Neural crest cell (in vitro differentiated cells): ENCODE measurements at places on chromosomes 16 and 17.

DNA sequence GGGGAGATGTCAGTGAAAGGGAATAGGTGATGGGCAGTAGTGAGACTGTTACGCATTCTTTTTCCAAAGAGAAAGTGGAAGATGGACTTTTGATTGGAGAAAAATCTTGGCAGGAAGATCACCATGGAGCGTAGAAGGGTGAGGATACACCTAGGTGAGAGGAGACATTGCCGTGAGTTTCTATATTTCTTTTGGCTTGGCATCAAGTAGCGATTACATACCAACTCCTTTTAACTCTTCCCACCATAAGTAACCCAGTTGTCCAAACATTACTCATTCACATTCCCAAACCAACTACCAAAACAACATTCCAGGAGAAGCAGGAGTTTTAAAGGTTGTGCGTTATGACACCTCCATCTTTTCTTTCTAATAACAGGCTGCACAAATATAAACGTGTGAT is 10.7 kb upstream of the KRT28 start:
- DNase-seq: no peak

GRCh38 chr16:30808146-30808545 is 21.1 kb upstream of the ZNF629 start:
- DNase-seq: no peak

- DNase-seq: no peak
Observed at GRCh38 chr16:11183035-11183812, 72.8 kb downstream of the SOCS1 start.

GRCh38 chr17:66438101-66438500 is 135.7 kb downstream of the PRKCA start:
- DNase-seq: no peak

GRCh38 chr17:39252788-39253460 is 27.2 kb upstream of the STAC2 start:
- DNase-seq: no peak

- DNase-seq: no peak
Observed at GRCh38 chr17:70780031-70780430, 610.7 kb downstream of the KCNJ2 start.

DNA sequence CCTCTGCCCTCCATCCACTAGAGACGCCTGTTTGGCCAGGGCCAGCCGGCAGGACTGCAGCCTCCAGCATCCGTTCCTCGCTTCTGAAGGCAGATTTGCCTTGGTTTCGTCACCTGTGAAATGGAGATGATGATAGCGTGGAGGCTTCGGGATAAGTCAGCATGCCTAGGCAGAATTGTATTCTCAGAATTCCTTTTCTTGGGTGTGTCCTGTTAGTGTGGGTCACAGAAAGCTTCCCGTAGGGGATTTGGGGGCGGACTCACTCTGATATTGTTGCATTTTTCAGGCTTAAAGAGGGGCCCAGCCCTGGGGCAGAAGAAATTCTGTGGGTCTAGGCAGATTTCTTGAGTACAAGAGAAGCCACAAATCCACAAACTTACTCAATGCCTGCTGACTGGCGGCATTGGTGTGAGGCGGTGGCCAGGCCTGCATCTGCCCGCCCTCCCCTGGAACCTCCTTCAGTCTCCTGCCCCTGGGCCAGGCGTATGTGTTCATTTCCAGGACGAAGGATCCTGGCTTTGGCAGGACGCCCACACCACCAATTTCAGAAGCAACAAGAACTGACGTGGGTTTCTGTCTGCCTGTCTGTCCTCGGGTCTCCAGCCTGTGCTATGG is 17.6 kb downstream of the CCDC42 start:
- DNase-seq: no peak

DNA sequence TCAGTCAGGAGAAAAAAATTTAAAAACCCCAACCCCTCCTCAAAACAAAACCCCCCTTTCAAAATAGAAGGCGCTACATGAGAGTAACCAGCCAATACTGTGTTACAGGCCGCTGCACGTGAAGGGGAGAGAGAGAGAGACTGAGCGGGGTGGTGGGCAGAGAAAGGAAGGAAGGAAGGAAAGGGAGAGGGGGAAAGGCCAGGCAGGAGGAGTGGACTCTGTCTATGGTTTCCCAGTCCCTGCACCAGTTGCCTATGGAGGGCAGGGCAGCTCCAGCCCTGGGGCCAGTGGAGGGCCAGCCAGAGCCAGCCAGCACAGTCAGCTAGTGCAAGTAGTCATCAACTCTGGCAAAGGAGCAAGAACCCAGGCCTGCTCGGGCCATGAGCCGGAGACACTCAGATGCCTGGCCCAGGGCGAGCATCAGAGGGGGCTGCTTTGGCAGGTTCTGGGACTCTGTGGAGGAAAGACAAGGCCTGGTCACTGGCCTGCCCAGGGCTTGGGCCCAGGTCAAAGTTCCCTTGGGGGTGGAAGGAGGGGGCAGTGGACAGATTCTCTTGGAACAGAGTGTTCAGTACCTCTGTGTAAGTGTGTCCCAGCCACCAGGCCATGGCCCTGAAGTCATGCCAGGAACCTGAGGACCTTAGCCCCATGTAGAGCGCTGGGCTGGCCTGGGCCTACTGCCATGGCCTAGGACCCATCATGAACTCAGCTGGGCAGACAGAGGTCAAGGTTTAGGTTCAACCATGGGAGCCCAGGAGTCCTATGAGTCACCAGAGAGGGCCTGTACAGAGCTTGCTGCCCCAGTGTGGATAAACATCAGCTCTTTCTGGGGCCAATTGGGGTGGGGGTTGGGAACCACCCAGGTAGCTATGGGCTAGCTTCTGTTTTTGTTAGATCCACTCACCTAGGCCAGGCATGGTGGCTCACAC is 7.3 kb upstream of the GFOD2 start:
- DNase-seq: no peak

DNA sequence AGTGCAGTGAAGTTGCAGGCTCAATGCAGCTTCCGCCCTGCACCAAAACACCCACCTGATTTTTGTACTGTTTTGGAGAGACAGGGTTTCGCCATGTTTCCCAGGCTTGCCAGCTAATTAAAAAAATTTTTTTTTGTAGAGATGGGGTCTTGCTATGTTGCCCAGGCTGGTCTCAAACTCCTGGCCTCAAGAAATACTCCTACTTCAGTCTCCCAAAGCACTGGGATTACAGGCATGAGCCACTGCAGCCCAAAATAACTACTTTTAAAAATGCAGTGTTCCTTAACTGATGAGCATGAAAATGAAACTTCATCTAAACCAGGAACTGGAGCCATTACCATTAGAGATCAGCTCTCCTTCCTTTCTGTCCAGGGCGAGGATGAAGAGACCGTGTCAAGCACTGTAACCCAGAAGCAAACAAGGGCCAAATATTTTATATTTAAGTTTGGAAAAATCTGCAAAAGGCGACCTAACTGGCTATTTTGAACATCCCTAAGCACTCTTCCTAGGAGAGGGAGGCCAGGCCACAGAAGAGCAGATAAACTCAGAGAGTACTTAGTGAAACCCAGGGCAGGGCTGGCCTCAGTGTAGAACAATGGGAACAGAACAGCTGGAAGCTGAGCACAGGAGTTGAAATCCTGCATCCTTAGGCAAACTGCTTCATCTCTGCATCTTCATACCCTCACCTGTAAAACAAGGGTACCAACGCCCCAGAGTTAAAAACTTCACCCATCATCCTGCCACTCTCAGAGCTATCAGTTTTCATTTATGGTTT is 24.0 kb downstream of the CREBBP start:
- DNase-seq: no peak
